RPMI8226 (cell line): ENCODE measurements at places on chromosomes 6 and 20.
A peak's percentile ranks its signal among the peaks of the same experiment; 100 is the strongest.

- DNase-seq: no peak
Measured at GRCh38 chr20:33159713-33160112, 8.2 kb upstream of the BPIFA2 start.

- peak; percentile 79 for DNase-seq
Measured at GRCh38 chr6:44338228-44339122, 4.0 kb upstream of the SPATS1 start.

GRCh38 chr6:123771126-123771525 is 32.5 kb upstream of the NKAIN2 start:
- no peak for DNase-seq

GRCh38 chr6:138454981-138455706 is 44.1 kb downstream of the NHSL1 start:
- no peak for DNase-seq

GRCh38 chr6:13446381-13446780 is 41.0 kb downstream of the GFOD1 start:
- DNase-seq: no peak

DNA sequence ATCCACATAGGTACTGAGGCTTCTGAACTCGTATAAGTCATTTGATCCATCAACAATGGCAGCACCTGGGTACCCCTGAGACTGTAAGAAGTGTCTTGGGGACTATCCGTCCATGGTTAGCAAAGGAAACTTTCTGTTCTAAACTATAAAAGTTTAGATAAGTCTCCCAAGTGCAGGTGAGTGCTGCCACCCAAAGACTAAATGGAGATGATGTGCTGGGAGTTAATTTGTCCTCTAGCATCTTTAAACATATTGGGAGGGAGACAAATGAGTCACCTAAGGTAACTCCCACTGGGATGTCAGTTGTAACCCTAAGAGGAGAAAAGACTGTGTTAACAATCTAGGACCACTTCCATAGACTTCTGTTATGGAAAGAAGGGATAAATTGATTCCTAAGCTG is 6.2 kb downstream of the BEND6 start:
- DNase-seq: no peak

DNA sequence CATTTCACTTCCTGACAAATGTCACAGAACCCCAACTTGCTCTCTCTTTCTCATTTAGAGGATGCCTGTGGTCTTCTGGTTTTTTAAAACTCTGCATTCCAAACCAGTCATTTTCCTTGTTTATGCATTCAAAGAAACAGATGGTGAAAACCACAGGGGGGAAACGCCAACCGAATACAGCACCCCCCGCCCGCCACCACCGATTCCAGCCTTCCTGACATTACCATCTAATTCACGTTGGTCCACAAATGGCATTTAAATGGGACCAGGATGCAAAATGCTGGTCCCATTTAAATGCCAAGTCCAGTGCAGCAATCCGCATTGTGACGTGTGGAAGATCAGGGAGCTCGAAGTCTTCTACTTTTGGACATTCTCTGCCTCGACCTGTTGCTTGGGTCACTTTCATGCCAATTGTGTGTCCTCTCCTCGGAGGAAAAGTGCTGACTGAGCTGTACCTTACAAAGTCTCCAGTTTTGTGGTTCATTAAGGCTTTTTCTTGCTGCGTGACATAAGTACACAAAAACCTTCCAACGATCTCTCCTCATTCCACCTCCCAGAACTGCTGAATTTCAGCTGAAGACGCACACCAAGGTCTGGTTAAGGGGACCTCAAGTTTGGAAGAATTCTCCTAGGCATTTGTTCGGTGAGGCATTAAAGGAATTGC is 35.8 kb downstream of the NEDD9 start:
- DNase-seq: no peak

GRCh38 chr20:43375591-43375990 is 82.1 kb upstream of the SRSF6 start:
- no peak for DNase-seq

DNA sequence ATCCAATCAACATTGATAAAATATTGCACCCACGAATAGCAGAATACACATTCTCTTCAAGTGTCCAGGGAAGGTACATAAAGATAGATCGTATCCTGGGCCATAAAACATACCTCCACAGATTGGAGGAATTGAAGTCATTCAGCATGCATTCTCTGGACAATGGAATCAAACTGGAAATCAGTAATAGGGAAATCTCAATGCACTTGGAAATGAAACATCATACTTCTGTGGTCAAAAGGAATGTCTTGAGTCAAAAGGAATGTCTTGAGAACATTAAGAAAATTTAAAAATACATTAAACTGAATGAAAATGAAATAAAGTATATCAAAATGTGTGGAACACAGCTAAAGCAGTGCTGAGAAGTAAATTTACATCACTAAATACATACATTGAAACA is 138.8 kb downstream of the TFAP2A start:
- DNase-seq: no peak

- DNase-seq: no peak
Measured at GRCh38 chr6:32175322-32175710, 568 bp downstream of the AGPAT1 start.

GRCh38 chr20:51700809-51701285 is 67.3 kb downstream of the ATP9A start:
- peak; percentile 30 for DNase-seq

- DNase-seq: peak; percentile 92
Measured at GRCh38 chr6:305371-306206, 13.3 kb downstream of the DUSP22 start.

- DNase-seq: no peak
Measured at GRCh38 chr6:135449246-135449645, 48.3 kb downstream of the AHI1 start.

GRCh38 chr6:8237668-8238067 is 135.3 kb upstream of the EEF1E1 start:
- no peak for DNase-seq

GRCh38 chr20:45843506-45843905 is 9.9 kb downstream of the SNX21 start:
- no peak for DNase-seq

- DNase-seq: no peak
Measured at GRCh38 chr20:62274332-62274950, 28.4 kb upstream of the ADRM1 start.

- no peak for DNase-seq
Measured at GRCh38 chr6:95767897-95768463, 190.6 kb downstream of the MANEA start.

GRCh38 chr6:1895721-1896120 is 286.0 kb downstream of the FOXC1 start:
- no peak for DNase-seq

- no peak for DNase-seq
Measured at GRCh38 chr6:11386726-11387125, 150.8 kb upstream of the TMEM170B start.

GRCh38 chr6:20217891-20218290 is 5.6 kb upstream of the MBOAT1 start:
- peak; percentile 45 for DNase-seq

- no peak for DNase-seq
Measured at GRCh38 chr20:13170771-13171170, 50.3 kb upstream of the ISM1 start.

GRCh38 chr6:113976806-113977205 is 5.9 kb upstream of the HDAC2 start:
- no peak for DNase-seq

DNA sequence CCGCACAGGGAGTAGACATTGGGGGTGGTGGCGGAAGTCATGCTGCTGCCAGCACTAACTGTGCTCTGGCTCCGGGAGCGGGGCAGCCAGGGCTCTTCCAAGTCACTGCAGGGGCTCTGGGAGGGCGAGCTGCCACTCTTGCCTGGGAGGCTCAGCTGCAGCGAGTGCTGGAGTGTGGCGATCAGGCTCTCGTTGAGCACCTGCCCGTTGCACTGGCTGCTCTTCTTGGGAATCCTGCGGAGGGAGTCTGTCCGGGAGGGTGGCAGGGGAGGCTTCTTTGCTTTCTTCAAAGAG is 28.0 kb downstream of the HEBP2 start:
- no peak for DNase-seq

GRCh38 chr20:4465855-4466545 is 255.7 kb upstream of the PRND start:
- DNase-seq: no peak

GRCh38 chr6:75429061-75429703 is 64.4 kb downstream of the FILIP1 start:
- DNase-seq: no peak

- peak; percentile 29 for DNase-seq
Measured at GRCh38 chr20:63950701-63951397, 5.4 kb downstream of the UCKL1 start.

DNA sequence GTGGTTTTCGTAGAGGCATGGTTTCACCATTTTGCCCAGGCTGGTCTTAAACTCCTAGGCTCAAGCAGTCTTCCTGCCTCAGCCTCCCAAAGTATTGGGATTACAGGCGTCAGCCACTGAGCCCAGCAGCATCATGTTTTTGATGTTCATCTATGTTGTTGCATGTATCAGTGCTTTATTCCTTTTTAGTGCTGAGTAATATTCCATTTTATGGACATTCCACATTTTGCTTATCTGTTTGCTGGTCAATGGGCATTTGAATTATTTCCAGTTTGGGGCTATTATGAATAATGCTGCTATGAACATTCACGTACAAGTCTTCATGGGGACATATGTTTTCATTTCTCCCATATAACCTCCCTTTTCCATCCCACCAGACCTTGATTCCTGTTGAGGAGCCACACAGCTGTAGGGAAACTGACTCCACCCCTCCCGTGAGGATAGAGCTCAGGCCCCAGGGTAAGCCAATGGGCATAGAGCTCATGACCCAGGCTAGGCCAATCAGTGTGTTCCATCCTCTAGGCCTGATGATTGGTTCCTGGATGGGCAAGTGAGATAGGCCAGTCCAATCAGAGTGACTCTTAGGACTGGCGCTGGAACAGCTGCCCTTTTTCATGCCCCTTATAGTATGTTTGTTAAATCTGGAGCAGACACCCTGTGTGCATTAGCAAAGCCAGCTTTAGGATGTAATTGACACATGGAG is 49.5 kb downstream of the DLGAP4 start:
- DNase-seq: no peak

DNA sequence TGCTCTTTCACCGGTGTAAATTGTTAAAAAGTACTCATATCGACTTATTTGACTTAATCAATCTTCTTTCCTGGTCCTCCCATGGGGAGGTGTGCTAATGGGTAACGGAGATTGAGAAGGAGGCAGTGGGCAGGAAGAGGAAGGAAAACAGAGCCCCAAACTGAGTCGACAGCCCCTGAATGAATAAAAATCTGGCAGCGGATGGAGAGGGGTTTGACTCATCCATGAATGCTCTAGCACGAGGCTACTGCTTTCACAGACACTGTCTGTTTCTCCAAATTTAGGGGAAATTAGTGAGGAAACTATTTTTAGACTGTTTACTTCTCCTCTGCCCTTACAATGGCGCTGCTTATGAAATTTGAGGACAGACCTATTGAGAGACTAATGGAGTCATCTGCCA is 142.2 kb upstream of the ATXN1 start:
- DNase-seq: no peak

DNA sequence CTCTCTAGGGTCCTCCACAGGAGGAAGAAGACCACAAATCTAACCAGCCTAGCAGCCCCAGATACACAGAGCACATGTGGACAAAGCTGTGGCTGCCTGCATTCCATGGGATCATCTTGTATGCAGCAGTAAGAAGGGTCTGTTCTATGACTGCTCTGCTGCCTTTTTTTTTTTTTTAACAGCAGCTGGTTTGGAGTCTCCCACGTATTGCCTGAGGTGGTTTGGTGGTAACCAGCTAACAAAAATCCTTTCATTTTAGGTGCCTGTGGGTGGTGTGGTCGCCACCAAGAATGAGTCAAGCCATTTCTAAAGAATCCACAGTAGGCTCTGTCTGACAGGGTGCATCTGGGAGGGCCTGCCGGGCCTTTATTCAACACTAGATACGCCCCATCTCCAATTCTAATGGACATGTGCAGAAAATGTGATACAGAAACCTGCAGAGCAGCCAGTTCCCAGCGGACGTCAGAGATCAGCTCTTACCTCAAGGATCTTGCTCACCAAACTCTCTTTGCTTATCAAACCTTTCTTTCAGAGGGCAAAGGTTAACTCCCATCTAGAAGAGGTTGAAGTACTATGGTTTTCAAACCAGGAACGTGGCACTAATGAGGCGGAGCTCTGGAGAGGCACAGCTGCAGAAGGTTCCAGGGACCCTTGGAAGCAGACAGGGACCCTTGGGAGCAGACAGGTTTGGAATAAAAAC is 32.0 kb downstream of the GNAS-AS1 start:
- DNase-seq: no peak

- DNase-seq: no peak
Measured at GRCh38 chr6:157173776-157174175, 149.5 kb downstream of the TMEM242 start.

GRCh38 chr20:38181207-38181801 is 16.2 kb upstream of the TGM2 start:
- DNase-seq: no peak

DNA sequence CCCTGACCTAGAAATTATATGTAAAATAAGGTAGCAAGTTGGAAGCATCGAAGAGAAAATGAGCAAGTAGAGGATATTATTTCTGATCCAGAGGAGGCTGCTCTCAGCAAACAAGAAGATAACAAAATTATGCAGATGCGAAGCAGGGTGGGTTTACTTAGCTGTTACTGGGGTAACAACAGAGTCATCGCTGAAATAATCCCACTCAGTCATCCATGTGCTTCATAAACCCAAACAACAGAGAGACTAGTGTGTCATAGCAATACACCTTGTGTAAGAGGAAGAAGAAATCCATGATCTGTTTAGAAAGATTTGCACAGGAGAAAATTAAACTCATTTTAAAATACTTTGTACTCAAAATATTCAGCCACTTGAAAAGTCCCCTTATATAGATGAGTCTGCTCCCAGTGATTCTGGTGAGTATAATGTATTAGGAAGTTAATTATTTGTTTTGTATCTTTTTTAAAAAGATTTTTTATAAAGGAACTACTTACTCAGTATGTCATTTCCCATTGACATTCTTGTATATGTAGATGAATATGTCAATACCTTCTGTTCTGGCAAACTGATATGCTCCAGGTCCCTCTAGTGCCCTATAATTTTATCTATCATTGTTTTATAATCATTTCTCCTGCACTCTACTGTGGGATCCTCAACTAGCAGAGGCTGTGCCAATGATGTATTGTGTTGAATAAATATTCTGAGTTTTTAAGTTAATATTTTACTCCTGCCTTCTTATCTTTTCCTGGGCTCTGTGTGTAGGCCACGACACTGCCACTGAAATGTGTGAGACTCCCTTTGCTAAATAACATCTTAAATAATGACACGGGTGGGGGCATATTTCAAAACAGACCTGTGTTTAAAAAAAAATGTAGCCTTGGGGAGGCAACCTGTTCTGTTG is 8.6 kb upstream of the HIVEP2 start:
- DNase-seq: no peak

GRCh38 chr6:130831607-130832006 is 4.4 kb downstream of the SMLR1 start:
- no peak for DNase-seq

DNA sequence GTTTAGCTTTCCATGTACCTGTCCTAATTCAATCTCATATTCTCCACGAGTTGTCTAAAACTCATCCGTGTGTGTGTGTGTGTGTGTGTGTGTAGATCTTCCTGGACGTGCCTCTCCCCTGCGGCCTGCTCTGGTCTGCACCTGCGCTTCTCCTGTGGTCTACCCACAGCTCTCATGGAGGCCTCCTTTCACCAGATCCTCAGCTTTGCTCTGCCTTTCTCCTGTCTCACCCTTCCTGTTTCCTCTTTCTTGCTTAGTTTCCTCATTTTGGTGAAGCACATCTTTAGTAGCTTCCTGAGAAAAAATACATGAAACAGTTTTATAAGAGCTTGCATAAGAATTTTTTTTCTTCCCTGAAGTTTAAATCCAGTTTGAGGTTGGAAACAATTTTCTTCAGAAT is 18.1 kb downstream of the SLX4IP start:
- DNase-seq: peak; percentile 92

- DNase-seq: peak; percentile 22
Measured at GRCh38 chr20:63328026-63328700, 33.0 kb downstream of the CHRNA4 start.
